Activated naive CD8-positive, alpha-beta T cell treated with anti-CD3 and anti-CD28 coated beads, Interleukin-2, amount 50 U/mL, for 16 hours (primary cell): ENCODE measurements at places on chromosomes 2 and 18.

DNA sequence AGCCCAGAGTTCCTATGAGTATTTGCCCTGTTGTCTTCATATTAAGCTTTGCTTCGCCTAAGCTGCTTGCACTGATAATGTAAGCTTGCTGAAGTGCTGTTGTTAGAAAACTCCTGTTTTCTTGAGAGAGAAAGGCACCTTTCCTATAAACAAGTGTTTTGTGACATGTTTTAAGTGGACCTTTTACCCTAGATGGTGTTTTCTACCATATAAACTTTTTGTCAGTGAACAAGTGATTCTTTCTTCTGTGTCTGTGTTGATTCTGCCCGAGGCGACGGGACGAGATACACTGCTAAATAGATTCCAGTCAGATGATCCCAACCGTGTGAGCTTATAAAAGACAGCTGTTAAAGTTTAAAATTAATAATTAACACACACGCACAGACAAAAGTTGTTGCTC is 24.1 kb downstream of the CABLES1 start:
- no peak for DNase-seq

DNA sequence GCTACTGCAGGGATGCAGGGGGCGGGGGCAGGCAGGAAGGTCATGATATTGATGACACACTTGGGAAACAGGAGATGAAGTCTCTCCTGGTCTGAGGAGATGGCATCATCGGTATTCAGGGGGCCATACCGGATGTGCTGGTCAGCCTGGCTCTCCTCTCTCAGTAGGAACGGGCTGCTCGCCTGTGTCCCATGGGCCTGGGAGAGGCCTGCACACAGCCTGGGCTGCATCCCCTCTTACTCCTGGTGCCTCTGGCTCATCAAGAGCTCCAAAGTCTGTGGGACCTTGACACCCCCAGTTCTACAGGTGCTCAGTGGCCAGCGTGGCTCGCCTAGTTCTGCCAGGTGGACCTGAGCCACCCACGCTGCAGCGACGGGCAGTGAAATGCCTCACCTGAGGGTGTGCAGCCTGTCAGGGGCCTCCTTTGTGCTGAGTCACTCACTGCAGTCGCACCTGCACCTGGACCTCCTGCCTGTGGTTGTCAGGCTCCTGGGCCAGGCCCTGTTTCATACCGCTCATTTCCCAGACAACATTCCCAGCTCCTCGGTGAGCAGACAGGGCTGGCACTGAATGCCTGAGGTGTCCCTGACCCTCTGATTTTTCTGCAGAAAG is 18.6 kb upstream of the CNDP1 start:
- DNase-seq = no peak

DNA sequence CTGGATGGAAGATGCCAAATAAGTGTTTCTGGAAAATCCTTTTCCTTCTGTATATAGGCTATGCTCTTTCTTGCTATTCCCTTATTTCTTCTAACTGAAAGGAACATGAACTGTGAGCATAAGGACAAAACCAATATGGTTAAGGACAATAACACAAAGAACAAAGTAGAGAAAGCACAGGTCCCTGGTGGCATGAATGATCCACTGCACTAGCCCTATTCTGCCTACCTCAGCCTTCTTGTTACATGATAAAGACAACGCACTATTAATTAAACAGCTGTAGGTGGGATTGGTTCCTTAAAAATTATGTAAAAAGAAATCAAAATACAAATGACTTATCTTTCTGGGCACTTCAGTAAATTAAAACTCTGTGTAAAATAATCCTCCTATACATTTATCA is 1.9 kb upstream of the WDR75 start:
- DNase-seq = no peak

GRCh38 chr2:167980439-167980838 is 267.0 kb downstream of the STK39 start:
- no peak for DNase-seq

GRCh38 chr2:198127627-198128026 is 323.2 kb downstream of the PLCL1 start:
- peak; percentile 3 for DNase-seq

GRCh38 chr18:78595924-78596573 is 383.6 kb upstream of the SALL3 start:
- DNase-seq = no peak

DNA sequence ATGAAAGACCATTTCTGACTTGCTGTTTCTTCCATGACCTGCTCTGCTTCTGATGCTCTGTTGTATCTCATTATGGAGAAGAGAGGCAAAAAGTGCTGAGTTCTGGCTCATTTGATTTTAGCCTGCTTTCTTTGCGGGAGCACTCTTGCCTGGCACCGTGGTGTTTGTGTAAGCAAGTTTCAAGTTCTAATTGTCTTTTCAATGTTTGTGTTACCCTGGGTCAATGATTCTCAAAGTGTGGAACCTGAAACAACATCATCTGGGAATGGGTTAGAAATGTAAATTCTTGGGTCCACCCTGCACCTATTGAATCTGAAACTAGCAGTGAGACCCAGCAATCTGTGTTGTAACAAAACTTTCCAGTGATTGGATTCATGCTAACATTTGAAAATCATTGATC is 85.5 kb upstream of the STON1 start:
- no peak for DNase-seq

DNA sequence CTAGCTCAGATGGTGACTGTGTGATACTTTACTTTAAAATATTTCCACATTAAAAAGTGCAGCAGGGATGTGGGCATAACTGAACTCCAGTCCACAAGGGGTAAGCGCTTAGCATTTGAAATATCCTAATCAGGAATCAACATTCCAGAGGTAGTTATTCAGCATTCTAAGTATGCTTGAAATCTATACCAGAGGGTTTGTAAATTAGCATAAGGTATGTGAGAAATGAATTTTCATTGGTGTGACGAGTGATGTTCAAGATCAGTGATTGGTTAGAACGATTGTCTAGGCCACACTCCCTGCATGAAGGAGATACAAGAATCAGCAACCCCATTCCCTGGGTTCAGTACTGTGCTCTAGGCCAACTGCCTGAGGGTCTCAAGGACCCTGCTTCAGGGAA is 42.6 kb downstream of the MAPK4 start:
- no peak for DNase-seq

DNA sequence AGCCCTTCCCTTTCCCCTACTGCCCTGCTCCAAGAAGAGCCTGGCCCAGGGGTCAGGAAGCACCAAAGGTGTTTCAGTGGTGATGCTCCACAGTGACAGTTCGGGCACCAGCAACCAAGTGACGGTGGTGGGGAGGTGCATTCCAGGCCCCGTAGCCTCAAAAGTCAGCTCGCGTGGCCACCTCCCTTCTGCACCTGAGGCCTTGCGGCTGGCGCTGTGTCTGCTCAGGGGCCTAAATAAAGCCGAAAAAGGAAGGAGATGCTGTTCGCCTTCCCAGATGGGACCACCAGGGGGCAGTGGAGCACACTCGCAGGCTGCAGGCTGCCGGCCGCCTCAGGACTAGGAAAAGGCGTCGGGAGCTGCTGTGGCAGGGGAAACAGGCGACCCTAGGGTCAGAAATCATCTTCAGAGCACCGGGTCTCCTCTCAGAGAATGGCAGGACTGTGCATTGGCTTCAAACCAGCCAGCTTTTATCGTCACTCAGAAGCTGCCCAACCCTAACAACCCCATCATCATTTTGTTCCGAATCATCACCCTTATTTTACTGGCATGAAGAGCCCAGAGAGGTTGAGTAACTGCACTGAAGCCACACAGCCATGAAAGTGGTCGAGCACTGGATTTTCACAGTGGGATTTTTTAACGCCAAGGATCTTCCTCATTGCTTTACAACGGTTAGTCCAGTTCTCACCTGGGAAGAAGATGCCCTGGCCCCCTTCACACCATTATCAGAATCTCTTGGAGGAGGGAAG is 213.0 kb upstream of the CELF4 start:
- no peak for DNase-seq

DNA sequence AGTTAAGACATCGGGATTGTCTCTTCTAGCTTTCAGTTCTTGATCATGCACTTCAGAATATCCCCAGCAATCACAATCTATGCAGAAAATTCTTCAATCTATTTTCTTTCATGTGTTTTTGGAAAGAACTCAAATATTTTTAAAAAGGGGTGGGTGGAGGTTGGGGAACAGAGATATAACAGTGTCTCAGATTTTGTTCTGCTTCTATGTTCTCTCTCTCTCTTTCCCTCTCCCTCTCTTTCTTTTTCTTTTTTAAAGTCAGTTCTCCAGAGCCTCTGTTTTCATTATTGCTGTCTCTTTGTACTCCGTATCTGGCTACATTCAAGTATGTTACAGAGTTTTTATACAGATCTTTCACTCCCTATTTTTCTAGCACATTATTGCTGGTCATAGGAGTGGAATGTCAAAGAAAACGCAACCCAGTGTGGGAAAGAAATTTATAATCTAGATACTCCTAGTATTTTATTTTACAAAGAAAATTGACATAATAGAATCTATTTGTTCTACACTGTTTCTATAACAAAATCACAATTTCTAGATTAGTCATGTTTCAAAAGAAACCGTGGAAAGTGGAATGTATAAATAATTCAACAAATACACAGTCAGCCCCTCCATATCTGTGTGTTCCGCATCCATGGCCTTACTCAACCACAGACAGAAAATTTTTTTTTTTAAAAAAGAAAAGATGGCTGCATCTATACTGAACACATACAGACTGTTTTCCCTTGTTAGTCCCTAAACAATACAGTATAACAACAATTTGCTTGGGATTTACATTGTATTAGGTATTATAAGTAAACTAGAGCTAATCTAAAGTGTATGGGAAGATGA is 11.2 kb upstream of the NEMP2 start:
- no peak for DNase-seq

- no peak for DNase-seq
Observed at GRCh38 chr18:57231864-57232263, 85.0 kb downstream of the BOD1L2 start.

DNA sequence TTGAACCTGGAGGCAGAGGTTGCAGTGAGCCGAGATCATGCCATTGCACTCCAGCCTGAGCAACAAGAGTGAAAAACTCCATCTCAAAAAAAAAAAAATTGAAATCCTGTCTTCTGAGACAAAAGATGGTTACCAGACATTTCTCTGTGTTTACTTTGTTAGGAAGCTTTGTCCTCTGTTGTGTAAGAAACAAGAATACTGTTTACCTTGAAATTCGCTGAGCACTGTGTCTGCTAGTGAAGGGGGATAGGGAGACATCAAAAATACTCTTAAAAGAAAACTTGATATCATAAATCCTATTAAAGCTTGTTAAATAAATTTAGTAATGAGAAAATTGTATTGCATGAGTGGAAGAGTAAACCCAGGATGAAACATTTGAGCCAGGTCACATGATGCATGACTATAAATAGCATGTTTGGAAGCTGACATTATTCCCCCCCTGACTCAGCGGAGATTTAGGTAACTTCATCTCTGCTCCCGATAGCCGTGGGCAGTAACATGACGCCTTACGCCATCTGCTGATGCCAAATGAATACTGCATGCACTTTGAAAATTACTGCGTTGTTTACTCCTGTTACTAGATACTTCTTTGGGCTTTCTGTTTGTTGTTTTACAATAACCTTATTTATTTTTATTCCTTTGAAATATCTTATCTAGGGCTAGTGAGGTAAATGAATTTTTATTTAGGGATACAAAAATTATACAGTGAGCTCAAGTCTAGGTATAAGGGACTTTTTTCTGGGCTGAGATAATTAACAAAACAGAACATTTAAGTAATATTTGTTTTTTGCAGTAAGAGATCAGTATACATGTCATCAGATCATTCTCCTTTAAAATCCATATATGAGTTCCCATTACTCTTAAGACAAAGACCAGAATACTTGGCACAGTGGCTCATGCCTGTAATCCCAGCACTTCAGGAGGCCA is 134.9 kb downstream of the MAP3K20 start:
- peak; percentile 11 for DNase-seq

GRCh38 chr2:88545118-88545517 is 82.1 kb downstream of the EIF2AK3 start:
- DNase-seq = no peak

DNA sequence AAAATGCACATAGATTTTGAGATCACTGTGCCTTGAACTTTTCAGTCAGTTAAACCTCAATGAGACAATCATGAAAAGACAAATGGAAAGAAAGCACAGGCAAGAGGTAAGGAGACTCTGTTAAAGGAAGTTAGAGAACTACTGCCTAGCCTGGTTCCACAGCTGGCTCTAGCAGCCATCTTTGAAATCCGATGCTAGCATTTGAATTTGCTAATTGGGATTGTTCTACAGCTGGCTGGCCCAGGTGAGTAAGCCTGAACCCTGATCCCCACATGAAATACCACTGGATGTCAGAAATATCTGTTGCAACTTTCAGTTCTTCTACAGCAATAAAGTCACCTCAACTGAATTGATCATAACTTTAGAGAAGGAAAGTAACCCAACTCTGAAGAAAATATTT is 315.2 kb upstream of the CHAC2 start:
- DNase-seq = no peak

DNA sequence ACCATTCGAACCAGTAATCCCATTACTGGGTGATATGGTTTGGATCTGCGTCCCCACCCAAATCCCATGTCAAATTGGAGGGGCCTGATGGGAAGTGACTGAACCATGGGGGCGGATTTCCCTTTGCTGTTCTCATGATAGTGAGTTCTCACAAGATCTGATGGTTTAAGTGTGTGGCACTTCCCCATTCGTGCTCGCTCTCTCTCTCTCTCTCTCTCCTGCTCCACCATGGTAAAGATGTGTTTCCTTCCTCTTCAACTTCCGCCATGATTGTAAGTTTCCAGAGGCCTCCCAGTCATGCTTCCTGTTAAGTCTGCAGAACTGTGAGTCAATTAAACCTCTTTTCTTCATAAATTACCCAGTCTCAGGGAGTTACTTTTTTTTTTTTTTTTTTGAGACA is 62.6 kb downstream of the NBAS start:
- no peak for DNase-seq

DNA sequence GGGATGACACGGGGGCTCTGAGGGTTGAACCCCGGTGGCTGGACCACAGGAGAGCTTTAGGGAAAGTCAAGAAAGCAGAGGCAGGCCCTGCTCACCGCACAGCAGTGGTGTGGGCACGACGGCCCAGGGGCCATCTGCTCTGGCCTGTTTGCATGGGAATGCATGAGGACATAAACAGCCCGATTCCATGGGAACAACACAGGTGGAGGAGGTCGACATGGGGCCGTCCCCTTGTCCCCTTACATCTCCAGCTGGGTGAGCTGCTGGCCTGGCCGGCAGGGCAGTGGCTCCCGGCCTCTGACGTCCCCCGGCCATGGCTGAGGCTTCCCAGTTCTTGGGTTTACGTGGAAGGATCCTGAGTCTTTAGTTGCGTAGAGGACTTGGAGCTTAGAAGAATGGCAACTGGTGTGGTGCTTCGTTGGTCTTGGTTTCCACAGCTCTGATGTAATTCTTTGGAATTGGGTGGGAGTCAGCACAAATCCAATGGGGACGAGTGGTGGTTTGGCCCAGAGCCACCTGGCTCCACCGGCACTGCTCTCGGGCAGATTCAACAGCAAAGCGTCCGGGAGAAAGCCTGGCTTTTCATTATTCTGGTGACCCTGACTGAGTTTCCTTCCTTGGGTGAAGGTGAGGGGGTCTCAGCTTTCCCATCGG is 98.3 kb upstream of the HDAC4 start:
- DNase-seq = no peak
